ENCODE measurements at places on chromosomes 11 and 22.

DNA sequence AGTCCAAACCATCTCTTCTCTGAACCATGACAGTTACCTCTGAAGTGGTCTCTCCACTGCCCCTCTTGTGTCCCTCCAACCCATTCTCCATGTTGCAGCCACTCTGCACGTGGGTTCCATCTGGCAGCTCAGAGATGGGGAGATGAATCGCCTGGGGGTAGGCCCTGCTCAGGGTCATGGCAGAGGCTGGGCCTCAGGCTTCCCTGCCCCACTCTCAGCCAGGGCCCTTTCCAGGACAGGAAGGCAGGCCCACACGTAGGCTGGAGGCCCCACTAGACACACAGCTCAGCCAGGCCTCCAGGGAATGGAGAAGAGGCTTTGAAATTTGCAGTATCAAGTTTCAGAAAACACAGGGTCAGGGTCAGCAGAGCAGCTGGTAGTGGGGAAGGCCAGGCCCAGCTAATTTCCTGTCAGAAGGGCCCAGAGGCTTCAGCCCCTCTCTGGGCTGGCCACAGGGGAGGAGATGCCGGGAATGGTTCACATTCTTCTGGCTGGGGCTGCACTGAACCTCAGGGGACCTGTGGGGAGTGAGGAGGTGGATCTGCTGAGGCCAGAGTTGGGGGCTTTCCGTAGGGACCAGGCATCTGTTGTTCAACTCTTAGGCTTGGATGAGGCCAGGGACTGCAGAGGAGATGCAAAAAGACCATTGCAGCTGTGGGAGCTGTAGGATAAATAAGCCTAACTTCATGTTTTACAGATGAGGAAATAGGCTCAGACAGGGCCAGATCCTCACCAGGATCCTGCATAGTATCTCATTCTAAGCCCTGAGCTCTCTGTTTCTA, 101.6 kb downstream of the SWAP70 start:
- peak; percentile 97 for DNase-seq

GRCh38 chr11:126519764-126520734, 164.6 kb downstream of the ST3GAL4 start:
- DNase-seq: no peak

DNA sequence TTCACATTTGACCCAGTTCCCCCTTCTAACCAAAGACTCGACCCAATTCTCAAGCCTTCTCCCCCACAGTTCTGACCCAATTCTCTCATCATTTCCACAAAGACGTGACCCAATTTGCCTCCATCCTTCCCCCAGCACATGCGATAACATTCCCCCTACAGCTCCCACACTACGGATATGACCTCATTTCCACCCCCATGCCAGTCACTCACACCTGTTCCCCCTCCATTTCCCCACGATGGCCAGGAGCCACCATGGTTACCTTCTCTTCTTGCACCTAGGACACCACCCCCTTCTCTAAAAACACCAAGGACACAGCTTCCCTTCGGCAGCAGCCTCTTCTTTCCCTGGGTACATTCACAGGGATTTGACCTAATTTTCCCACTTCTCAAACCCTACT, 25.1 kb downstream of the CACNG2 start:
- no peak for DNase-seq

DNA sequence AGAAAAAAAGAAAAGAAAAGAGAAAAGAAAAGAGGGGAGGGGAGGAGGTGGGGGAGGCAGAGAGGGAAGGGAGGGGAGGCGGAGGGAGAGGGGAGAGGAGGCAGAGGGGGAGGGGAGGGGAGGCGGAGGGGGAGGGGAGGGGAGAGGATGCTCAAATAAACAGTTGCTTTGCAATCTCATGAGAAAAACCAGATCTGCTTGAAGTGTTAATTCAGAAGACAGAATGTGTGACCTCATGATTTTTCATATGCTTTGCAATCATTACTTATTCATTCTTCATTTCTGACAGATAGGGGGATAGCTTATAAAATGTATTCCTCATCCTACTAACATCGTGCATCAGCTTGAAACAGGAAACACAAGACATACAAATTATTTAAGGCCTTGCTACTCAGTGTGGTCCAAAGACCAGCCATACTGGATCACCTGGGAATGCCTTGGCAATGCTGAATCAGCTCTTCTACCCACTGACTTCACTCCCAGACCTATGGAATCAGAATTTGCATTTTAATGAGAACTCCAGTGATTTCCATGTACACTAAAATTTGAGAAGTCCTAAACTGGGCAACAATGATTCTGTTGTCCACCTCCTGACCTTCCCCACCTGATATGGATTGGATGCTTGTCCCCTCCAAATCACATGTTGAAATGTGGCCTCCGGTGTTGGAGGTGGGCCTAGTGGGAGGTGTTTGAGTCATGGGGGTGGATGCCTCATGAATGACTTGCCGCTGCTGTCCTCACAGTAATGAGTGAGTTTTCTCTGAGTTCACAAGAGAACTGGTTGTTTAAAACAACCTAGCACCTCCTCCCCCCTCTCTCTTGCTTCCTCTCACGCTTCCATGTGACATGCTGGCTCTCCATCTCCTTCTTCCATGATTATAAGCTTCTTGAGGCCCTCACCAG, 69.2 kb downstream of the CCDC34 start:
- DNase-seq: no peak

DNA sequence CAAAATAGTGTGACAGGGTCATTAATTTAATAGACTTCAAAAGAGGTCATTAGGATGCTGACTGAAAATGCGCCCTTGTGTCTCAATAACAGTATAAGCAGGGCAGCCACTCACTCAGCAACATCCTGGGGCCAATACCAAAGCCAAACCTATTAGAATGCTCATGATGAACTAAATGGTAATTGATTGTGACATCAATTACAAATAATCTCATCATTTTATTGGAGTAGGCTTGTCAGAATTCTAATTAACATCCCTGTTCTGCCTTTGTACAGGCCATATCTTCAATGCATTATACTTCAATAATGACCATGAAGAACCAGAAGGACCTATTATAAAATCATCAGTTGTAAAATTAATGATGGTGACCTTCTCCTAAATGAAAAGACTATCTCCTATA, 64.2 kb downstream of the DNAJC24 start:
- DNase-seq: no peak

- peak; percentile 41 for DNase-seq
These were observed 27.6 kb downstream of the RIBC2 start for GRCh38 chr22:45441138-45441537.

- no peak for DNase-seq
These were observed 22.7 kb downstream of the IGSF9B start for GRCh38 chr11:133934096-133934495.

Measured in fibroblast of skin of left quadriceps (primary cell).